ENCODE measurements at places on chromosomes 11 and 22.

GRCh38 chr11:75014129-75014528, 25.4 kb downstream of the NEU3 start:
- DNase-seq = no peak
- H3K36me3 ChIP-seq = no peaks in the 10 kb centered on the region

GRCh38 chr11:41878095-41878494, 418.6 kb upstream of the LRRC4C start:
- no peak overlapping the region for H3K4me3 ChIP-seq
- H3K4me1 ChIP-seq = no peaks in the 10 kb centered on the region
- no peak for DNase-seq
- H3K27me3 ChIP-seq = no peaks in the 10 kb centered on the region
- no peak overlapping the region for H3K27ac ChIP-seq

DNA sequence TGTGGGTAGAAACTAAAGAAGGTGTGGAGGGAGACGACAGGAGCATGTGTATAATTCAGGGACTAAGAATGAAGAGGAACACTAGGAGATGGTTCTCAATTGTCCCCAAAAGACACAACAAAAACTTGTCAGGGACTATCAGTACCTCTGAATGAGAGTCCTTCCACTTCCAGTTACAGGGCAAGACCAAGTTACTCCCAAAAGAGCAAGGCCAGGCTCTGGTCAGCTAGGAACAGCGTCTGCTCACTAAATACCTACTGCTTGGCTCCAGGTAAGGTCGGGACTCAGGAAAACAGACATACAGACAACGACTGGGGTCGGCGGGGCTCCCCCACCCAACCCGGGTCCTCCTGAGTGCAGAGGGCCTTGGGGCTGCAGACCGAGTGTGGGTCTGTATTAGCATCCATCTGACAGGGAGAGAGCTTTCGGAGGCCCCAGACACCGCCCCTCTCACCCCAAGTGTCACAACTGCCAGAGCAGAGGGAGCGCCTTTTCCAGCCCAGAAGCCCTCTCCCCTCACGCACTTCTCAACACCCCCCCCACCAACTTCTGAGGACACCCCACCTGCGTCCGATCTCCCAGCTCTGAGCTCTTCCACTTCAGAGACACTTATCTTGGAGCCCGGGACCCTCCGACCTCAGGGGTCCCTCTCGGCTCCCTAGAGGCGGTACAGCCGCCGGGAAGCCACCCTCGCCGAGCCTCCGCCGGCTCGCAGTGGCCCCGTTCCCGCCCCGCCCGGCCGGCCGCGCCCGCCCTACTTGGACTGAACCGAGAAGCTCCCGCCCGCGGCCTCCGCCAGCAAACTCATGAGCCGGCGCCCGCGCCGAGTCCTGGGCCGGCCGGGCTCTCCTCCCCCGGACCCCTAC, 522 bp downstream of the RHOG start:
- H3K27me3 ChIP-seq = no peaks in the 10 kb centered on the region
- H3K36me3 ChIP-seq = no peaks in the 10 kb centered on the region
- peaks cover 53% of the 10 kb centered on the region for H3K4me1 ChIP-seq

DNA sequence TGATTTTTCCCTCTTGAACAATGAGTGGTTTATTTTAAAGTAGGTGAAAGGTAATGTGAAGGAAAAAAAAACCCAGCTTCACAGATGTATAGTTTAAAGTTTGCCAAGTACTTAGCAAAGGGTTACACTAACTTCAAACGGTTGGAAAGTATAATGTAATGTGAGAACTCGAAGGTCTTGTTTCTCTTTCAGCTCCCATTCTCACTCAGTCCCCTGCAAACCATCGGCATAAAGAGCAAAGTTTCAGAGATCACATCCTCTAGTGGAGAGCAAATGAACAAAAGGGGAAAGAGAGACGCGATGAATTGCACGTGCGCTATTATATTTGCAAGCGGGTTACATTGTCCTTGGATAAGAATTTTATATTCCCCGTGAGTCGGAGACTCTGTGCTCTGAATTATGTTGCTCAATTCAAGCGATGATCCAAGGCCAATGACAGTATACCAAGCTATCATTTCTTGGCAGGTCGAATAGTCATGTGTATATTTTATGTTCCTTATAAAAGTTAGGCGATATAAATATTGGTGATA, 37.6 kb upstream of the BIRC3 start:
- no peaks in the 10 kb centered on the region for H3K36me3 ChIP-seq
- DNase-seq = no peak
- H3K4me3 ChIP-seq = no peak overlapping the region
- no peaks in the 10 kb centered on the region for H3K4me1 ChIP-seq

- DNase-seq = no peak
- peaks cover 15% of the 10 kb centered on the region for H3K36me3 ChIP-seq
- peak overlapping the region; percentile 95 for H3K27ac ChIP-seq
- H3K27me3 ChIP-seq = no peaks in the 10 kb centered on the region
- peaks cover 46% of the 10 kb centered on the region for H3K4me1 ChIP-seq
Observed at GRCh38 chr11:66072081-66072480, 2.0 kb downstream of the PACS1 start.

DNA sequence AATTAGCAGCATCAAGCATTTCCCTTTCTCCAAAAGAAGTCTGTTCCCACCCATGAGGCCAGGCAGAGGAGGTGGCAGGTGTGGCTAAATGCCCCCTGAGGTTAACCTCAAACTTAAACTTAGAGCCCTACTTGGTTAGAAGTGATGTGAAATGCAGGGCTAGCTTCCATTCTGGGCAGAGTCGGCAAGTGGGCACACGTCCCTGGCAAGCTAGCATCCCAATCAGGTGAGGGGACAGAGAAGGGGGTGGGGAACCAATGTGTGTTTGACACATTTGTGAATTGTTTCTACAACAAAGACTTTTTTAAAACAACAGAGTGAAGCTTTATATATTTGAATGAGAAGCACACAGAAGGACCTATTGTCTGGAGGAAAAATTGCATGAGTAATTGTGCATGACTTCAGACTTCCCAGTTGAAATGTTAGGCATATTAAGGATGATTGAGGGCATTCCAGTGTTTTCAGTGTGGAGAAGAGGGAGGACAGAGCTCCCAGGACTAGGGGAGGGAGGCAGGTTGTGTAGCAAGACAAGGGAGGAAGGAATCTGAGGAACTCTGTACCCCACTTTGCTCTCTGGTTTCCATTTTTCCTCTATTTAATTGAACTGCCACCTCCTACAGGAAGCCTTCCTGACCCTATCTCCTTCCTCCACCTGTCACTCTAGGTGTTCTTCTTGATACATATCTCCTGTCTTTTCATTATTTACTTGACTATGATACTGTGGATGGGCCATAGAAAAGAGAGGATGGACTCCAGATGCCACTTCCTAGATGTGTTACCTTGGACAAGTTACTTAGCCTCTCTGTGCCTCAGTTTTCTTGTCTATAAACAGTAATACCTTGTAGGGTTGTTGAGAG, 83.3 kb upstream of the PICALM start:
- no peak overlapping the region for H3K4me3 ChIP-seq
- no peaks in the 10 kb centered on the region for H3K4me1 ChIP-seq
- no peaks in the 10 kb centered on the region for H3K27me3 ChIP-seq
- DNase-seq = no peak
- H3K27ac ChIP-seq = peak overlapping the region; percentile 77
- no peaks in the 10 kb centered on the region for H3K36me3 ChIP-seq

- H3K27me3 ChIP-seq = no peaks in the 10 kb centered on the region
- no peak overlapping the region for H3K27ac ChIP-seq
- H3K4me3 ChIP-seq = no peak overlapping the region
- no peaks in the 10 kb centered on the region for H3K4me1 ChIP-seq
- no peak for DNase-seq
Observed at GRCh38 chr11:85758026-85758425, 52.9 kb downstream of the SYTL2 start.

DNA sequence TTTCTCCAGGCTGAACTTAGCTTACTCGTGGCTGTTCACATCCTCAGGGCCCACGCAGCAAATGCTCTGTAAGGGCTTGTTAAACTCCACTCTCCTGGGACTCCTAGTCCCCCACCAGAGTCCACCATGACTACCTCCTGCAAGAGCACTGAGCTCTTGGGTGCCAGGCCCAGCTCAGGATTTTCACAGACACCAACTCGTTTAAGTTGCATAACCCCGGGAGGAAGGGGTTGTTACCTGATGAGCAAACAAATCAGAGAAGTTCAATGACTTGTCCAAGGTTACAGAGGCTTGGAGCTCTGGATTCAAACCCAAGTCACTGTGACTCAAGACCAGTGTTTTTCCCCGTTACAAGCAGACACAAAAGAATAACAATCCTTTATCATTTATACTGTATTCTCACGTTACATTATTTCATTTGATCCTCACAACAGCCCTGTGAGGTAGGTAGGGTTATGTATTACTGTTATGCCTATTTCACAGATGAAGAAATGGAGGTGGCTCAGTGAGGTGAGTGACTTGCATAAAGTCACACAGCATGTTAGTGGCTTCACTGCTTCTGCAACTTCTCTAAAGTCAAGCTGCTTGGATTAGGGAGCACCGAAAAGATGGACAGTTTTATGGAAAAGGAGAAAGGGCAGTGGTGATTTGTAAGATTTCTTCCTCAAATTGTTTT, 17.4 kb downstream of the KCTD21 start:
- H3K27me3 ChIP-seq = no peaks in the 10 kb centered on the region
- no peak for DNase-seq
- H3K4me3 ChIP-seq = no peak overlapping the region
- peak overlapping the region; percentile 81 for H3K27ac ChIP-seq
- no peaks in the 10 kb centered on the region for H3K4me1 ChIP-seq
- peaks cover 12% of the 10 kb centered on the region for H3K36me3 ChIP-seq

DNA sequence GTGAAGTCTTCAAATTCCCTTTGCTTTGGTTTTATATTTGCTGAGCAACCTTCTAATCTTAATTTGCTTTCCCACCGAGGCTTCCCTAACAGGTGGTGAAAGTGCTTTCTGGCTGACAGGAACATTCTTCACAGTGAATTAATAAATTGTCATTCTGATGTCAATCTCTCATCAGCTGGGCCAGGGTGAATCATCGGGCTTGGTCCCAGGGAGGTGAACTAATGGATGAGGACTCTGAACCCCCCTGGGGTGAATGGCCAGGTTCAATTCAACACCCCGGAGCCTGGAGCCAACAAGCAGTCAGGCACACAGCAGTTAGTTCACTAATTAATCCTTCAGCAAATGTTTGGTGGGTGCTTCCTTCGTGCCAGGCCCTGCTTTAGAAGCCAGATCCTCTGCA, 155.4 kb upstream of the PDGFD start:
- no peak for DNase-seq
- no peak overlapping the region for H3K4me3 ChIP-seq
- H3K4me1 ChIP-seq = no peaks in the 10 kb centered on the region
- no peak overlapping the region for H3K27ac ChIP-seq

DNA sequence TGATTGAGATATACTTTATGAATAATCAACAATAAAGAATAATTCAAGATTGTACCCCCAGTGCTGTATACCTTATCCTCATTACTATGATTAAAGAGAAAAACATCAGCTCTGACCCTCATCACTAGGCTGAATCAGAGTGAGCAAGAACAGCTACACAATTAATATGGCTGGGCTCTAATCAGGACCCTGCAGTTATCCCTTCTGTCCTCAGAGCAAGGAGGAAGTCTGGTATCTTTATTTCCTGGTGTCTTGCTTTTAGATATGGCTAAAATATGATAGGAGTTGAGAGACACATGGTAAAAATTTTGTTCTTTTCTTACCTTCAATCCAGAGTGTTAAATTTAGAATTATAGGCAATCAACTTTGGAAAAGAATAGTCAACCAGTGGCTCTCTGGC, 28.6 kb upstream of the GAB2 start:
- no peak overlapping the region for H3K4me3 ChIP-seq
- no peaks in the 10 kb centered on the region for H3K36me3 ChIP-seq
- no peak overlapping the region for H3K27ac ChIP-seq
- no peaks in the 10 kb centered on the region for H3K4me1 ChIP-seq
- no peak for DNase-seq

GRCh38 chr22:22397292-22397870, 111.2 kb downstream of the ZNF280B start:
- peak overlapping the region; percentile 53 for H3K27ac ChIP-seq
- H3K4me1 ChIP-seq = peaks cover 7% of the 10 kb centered on the region
- no peak overlapping the region for H3K4me3 ChIP-seq

- no peak overlapping the region for H3K4me3 ChIP-seq
- H3K4me1 ChIP-seq = no peaks in the 10 kb centered on the region
- H3K27me3 ChIP-seq = no peaks in the 10 kb centered on the region
- DNase-seq = no peak
- H3K36me3 ChIP-seq = no peaks in the 10 kb centered on the region
Observed at GRCh38 chr22:40666151-40666848, 13.0 kb upstream of the MCHR1 start.

GRCh38 chr11:8019314-8020243, 32.4 kb downstream of the EIF3F start:
- H3K27ac ChIP-seq = peak overlapping the region; percentile 77
- H3K4me3 ChIP-seq = peak overlapping the region; percentile 62
- H3K4me1 ChIP-seq = peaks cover 16% of the 10 kb centered on the region
- no peaks in the 10 kb centered on the region for H3K27me3 ChIP-seq

DNA sequence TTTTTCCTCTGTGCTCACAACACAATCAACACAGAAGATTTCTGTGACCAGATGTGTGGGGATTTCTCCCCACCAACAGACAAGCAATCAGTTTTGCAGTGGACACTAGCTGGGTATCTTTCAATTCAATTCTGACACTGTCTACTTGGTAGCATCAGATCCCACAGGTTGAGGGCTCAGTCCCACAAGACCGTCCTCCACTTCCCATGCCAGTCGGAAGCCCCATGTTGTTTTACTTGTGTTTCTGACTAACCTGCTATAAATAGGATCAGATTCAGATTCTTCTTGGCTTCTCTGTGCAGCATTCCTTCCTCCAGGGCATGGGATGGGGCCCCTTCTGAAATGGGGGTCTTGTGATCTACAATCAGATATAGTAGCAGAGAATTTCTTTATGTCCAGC, 19.6 kb downstream of the ACER3 start:
- H3K27ac ChIP-seq = no peak overlapping the region
- H3K36me3 ChIP-seq = no peaks in the 10 kb centered on the region
- H3K4me3 ChIP-seq = no peak overlapping the region
- H3K4me1 ChIP-seq = peaks cover 4% of the 10 kb centered on the region

GRCh38 chr11:83311701-83312100, 25.5 kb upstream of the CCDC90B start:
- H3K4me3 ChIP-seq = no peak overlapping the region
- H3K4me1 ChIP-seq = no peaks in the 10 kb centered on the region
- DNase-seq = no peak
- no peaks in the 10 kb centered on the region for H3K36me3 ChIP-seq

Measured in right atrium auricular region (tissue), 2 donors.